Hindlimb muscle (tissue), 1 donor: ENCODE measurements at places on chromosomes 1 and 21. TPM values are rescaled to one million over a fixed set of nuclear protein-coding genes. Genes with fewer than 3 reads are reported as not detected.

BTG2 gene
- 84.9 TPM for polyA plus RNA-seq

AMY2A gene
- not detected for polyA plus RNA-seq

TNFRSF9 gene
- 0.12 TPM for polyA plus RNA-seq

DNA sequence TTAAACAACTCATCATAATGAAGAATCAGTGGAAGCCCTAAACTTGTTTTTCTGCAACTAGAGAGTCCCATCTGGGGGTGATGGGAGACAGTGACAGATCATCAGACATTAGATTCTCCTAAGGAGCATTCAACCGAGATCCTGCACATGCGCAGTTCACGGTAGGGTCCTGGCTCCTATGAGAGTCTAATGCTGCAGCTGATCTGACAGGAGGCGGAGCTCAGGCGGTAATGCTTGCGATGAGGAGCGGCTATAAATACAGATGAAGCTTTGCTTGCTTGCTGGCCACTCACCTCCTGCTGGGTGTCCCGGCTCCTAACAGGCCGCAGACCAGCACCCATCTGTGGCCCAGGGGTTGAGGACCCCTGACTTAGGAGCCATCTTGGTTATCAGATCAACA lies 247.2 kb downstream of the FMN2 start:
- no peak for DNase-seq

DNA sequence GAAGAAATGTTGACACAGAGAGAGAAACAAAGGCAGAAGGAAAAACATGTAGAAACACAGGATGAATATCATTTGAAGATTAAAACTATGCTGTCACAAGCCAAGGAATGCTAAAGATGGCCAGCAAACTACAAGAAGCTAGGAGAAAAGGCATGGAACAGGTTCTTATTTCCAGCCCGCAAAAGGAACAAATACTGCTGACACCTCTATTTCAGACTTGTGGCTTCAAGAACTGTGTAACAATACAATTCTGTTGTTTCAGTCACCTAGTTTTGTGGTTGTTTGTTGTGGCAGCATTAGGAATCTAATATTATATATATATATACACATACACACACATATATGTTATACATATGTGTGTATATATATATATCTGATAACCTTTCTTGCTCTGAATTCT lies 1543.9 kb downstream of the KCNT2 start:
- no peak for DNase-seq

DNA sequence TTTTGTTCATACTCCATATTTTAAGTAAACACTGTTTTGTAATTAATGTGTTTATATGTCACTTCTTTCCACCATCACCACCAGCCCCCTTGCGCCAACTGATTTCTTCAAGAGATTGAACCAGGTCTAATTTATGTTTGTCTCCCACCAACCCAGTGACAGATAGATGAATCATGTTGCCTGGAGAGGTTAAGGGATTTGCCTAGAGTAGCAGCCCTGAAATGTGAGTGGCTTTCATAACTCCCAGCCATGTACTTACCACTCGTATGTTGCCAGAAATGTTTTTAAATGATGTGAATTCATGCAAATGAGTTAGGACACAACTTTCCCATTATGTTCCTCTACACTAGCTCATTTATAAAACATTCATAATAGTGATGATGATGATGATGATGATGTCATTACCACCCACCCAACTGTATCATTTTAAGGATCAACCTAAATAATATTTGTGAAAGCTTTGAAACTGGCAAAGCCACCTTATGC lies 86.9 kb downstream of the LRRC8D start:
- no peak for DNase-seq

- DNase-seq: no peak
These were observed 44.3 kb upstream of the WNT2B start for GRCh38 chr1:112464501-112464900.

- DNase-seq: no peak
These were observed 847 bp upstream of the RORC start for GRCh38 chr1:151832318-151832980.

- no peak for DNase-seq
These were observed 34.7 kb upstream of the LRRC3 start for GRCh38 chr21:44420416-44421205.
